ENCODE measurements at places on chromosomes 6 and 20.

DNA sequence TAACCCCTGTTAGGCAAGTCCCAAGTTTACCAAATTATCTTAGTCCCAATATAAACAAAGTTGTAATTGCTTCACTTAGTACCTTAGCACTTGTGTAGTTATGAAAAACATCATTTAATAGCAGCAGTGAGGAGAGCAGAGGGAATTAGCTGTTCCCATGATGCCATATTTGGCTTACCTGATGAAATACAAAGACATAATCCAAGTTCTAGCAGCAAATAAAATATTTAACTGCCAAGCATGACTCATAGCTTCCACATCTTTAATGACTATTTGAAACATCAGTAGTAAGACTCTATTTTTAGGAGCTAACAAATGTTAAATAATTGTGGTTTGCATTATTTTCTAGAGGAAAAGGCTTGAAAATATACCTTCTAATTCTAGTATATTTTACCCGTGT lies 94.0 kb upstream of the MCHR2 start:
- no peak for DNase-seq

DNA sequence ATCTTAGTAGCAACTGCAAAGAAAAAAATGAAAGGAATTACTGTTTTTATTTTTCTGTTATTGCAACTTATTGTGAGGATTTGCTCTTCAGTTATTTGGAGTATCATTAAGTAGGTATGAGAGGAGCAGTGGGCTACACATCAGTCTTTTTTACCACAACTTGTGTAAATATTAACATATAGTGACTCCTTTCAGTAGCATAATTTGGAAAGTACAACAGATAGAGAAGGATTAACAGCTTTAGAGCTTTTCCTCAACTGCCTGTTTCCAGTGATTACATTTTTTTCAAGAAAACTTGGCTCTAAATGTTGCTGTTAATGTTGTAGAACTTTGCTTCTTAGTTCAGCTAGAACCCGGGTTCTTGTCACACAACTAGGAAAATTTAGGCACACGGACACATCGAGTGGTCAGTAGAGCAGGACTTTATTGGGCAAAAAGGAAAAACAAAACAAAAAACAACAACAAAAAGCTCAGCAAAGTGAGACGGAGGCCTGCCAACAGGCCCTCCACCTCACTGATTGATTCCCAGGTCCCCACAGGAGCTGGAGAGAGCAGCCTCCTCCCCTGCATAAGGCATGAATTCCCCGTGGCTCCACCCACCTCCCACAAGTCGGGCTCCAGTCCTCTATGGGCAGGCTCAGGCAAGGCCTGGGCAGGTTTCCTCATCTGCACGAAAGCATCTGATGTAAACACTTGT lies 75.1 kb downstream of the ADGRG6 start:
- DNase-seq: no peak

- DNase-seq: peak; percentile 81
Observed at GRCh38 chr20:844473-845225, 11.1 kb downstream of the FAM110A start.

DNA sequence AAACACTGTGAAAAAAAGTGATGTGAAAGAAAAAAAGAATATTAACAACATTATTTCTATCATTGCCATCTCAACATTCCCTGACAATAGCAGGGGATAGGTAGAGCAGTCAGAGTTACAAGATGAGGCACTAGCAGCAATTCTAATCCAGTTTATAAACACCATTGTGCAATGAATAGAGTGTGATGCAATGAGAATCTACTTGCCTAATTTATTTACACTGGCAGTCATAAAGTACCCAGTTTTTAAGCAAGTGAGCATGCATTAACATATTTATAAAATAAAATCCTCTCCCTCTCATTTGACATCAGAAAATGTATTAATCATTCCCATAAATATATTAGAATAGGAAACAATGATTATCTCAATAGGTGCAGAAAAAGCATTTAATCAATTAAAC lies 2.5 kb upstream of the MANEA start:
- DNase-seq: no peak

DNA sequence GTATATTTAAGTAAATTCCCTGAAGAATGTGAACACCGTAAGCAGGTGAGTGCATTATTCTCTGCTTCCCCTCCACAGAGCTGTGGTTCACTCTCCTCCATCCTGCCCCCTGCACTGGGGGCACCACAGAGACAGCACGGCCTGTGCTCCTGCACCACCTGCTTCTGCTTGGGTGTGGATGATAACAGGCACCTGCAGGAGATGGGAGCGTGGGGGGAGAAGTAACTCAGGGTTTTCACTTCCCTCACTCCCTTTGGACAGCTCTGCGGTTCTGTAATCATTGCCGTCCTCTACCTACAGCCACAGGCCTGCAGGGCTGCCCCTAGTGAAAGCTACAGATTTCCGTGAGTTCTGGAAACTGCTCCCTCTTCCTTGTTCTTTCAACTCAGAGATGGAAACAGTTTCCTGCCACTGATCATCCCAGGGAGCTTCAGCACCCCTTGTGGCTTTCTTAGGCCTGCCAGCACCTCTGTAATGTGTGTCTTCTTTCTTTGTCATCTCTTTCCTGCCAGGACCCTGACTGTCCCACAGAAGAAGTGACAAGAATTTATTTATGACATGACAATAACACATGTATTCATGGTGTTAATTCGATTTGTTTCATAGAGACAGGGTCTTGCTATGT lies 21.3 kb upstream of the MICB start:
- DNase-seq: no peak

- no peak for DNase-seq
Observed at GRCh38 chr6:34964564-34964963, 75.5 kb downstream of the ANKS1A start.

- DNase-seq: no peak
Observed at GRCh38 chr6:142966294-142966693, 21.3 kb upstream of the HIVEP2 start.

GRCh38 chr6:127207591-127208120 lies 59.0 kb upstream of the RNF146 start:
- no peak for DNase-seq

DNA sequence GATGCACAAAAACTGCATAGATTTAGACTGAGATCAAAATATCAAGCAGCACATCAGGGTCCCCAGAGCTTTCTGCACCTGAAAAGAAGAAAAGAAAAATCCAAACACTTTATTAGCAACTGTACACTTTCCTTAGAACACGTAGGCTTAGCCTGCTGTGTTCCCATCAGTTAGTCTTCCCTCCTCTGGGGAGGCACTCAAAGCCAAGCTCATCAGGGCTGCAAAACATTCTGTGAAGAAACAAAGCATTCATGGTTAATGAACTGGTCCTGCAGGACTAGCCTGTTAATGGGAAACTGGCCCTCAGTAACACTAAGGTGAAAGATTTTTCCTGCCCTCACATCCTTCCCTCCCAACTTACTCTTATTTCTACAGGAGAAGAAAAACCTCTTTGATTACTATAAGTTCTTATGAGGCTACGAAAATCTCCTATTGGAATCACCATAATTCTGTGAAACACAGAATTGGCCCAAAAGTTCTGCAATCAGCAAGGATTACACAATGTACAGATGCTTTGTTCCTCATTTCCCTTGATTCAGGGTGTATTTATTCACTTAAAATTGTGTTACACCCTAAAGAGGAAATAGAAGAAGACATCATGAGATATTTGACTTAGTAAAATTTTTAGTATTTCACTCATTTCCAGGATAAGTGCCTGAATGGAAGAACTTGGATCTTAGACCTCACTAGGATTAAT lies 901.0 kb upstream of the MAP3K7 start:
- DNase-seq: no peak

DNA sequence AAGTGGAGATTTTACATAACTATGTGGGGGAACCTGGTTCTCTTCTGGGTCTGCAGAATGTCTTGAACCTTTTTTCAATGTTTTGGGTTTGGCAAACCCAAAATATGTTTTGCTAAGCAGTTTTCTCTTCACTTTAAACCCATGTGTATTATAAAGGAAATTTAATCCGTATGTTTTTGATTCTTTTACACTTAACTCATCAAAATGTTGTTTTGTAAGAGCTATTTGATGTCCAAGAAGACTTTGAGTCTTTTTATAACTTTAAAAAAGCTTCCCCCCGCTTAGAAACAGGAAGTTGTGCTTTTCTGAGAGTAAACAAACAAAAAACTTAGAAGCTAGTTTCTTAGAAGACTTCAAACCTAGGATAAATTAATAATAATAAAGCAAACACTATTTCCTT lies 81.9 kb upstream of the CEP162 start:
- no peak for DNase-seq

DNA sequence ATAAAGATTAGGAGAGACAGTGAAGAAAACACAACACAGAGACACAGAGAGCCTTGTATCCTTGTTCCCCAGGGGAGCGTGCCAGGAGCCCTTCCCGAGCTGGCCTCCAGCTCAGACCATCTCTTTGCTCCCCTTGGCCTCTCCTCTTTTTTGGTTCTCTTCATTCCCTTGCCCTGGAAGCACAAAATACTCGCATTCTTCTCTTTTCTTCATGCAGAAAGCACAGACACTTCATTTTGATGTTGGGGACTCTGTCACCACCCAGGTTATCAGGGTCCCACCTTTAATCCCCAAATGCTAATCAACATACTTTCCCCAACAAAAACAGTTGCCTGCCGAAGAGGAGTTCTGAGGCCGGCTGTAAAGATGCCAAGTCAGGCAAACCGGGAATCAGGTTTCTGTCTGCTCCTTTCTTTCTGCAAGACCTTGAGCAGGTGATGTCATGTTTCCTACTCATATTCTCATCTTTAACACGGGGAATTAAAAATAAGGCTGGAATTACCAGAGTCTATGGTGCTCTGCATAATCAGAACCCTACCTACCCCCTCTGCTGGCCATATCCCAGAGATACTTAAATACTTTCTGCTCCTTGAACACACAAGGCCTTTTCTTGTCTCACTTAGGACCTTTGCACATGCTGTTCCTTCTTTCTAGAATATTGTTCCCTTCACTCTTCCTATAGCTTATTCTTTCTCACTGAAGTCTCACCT lies 21.7 kb downstream of the TGM6 start:
- DNase-seq: no peak

GRCh38 chr6:137099689-137100403 lies 55.1 kb upstream of the IL20RA start:
- no peak for DNase-seq

GRCh38 chr6:124057461-124057860 lies 253.8 kb downstream of the NKAIN2 start:
- DNase-seq: no peak

DNA sequence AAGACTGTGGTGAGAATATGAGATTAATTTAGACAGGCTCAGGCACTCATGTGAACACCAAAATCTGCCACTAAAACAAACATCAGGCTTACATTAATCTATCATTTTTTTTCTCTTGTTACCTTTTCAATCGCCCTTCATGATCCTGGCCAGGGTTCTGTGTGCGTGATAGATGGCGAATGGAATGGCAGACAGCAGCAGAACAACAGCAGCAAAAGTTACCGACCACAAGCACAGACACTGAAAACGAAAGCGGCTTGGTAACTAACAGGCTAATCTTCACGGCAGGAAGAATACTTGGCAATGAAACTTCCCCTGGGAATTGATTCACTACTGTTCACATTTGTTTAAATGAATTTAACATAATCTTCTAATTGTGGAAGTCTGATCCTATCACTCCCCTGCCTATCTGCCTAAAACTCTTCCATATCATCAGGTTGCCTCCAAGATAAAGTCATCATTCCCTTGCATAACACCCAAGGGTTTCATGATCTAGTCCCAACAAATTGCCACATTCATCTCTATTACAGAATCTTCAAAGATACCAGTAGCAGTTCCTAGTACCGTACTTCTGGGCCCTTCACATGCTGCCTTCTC lies 28.7 kb downstream of the PTPRK start:
- no peak for DNase-seq
